Jurkat, Clone E6-1 (cell line): ENCODE measurements at places on chromosomes 3 and 15.

- no peak for DNase-seq
Measured at GRCh38 chr3:188649521-188649920, 495.6 kb downstream of the LPP start.

- DNase-seq, result no peak
Measured at GRCh38 chr3:89306540-89306939, 199.1 kb downstream of the EPHA3 start.

DNA sequence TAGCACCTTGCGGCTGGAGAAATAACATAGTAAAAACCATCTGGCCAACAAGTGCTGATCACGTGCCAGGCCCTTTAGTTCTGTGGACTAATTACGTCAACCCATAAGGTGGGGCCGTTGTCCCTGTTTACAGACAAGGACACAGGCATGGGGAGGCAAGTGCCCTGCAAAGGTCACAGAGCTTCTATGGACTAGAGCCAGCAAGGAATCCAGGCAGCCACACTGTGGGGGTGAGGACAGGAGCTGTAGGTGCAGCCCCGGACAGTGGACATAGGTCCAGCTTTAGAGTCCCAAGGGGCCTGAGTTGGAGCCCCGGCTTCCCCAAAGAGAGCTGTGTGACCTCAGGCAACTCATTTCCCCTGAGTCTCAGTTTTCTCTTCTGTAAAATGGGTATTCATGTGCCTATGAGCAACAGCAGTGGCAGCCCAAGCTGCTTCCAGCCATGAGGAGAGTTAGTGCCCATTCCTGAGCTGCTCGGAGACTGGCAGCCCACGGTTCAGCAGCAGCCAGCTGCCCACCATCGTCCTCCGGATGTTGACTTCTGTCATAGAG is 13.9 kb downstream of the CHST13 start:
- DNase-seq, result no peak

DNA sequence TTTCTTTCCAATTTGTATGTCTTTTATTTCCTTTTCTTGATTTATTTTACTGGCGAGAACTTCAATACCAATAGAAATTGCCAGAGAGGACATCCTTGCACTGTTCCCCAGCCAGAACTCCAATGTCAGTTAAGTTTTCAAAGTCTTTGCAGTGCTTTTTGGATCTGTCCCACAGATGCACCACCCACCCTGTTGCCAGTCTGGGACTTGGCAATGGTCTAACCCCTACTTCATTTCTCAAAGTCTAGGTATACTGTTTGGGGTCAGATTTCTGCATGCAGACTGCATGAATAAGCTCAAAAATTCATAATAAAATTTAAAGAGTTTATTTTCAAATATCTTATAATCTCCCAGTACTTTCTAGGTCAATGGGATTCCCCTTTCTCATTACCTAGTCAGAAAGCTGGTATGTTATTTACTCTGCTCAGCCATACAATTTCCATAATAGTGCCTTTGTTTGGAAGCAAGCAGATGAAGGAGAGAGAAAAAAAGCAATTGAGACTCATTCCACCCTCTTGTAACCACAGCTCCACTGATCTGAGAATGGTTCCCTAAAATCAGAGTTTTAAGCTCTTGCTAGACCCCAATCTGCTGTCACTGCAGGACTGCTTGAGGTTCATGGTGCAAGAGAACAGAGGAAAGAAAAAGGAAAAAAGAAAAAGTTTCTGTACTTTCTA is 125.9 kb upstream of the PLXND1 start:
- no peak for DNase-seq

GRCh38 chr3:123760817-123761216 is 123.3 kb downstream of the MYLK start:
- DNase-seq, result no peak

- no peak for DNase-seq
Measured at GRCh38 chr3:138206196-138206595, 19.1 kb downstream of the ARMC8 start.

GRCh38 chr3:143529018-143529478 is 319.2 kb downstream of the SLC9A9 start:
- DNase-seq, result no peak
